Right cardiac atrium (tissue), 5 donors: ENCODE measurements at places on chromosomes 5 and 9.

DNA sequence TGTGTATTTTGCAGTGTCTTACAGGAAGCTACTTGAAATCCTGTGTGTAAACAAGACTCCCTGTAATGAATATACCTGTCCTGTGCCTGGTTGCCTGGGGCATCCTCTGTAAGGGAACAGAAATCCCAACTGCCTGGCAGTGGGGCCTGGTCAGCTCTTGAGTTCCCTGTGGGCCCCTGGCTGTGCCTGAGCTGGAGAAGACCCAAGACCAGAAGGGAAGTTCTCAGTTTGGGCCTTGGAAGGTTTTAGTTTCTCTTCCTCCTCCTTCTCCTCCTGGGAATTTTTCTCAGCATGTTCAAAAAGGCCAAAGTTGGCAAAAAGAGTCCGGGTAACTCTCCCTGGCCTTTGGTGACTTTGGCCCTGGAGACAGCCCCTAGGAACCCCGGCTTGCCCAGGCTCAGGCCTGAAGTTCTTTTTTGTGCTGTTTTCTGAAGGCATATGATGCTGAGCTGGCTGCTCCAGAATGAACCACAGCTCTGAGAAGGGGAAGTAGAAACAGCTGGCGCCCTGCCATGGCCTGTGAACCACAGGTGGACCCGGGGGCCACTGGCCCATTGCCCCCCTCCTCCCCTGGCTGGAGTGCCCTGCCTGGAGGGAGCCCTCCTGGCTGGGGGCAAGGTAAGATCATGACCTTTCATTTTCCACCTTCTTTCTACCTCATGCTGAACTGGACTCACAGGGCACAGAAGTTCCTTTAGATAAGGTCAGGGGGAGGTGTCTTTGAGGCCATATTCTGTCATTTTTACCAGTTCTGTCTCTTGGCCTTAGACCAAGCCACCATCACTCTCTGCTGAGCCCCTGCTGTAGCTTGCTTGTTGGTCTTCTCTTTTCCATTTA, 5.8 kb downstream of the TMEM268 start:
- peak; percentile 86 for DNase-seq

GRCh38 chr5:36052538-36052937, 14.1 kb downstream of the UGT3A2 start:
- DNase-seq: no peak

GRCh38 chr5:34891981-34892380, 23.3 kb downstream of the RAD1 start:
- DNase-seq: no peak

DNA sequence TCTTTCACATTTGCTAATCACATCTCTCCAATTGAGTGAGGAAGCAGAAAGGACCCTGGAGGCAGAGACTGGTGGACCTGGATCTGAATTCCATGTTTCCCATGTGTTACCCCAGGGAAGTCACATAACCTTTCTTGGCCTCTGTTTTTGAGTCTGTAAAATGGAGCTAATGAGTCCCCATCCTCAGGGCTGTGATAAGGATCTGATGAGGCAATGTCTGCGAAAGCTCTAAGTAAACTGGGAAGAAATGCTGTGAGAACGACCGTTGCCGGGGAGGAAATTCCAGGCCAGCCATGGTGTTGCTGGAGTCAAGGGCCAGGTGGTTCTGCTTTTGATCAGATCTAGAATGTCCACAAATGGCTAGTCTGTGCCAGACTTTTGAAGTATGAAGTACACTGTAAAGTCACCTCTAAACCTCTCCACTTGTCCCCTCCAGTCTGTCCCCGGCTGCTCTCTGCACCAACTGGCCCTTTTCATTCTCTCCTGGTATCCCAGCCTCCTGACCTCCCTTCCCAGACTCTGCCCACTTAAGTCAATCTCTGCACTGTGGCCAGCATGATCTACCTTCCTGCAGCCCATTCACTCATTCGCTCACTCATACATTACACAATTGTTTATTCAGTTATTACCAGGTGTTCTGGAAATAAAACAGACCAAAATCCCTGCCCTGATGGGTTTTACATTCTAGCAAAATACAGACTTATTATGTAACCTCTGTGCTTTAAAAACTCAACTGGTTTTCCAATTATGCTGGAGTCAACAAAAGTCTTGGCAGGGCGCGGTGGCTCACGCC, 32.5 kb upstream of the N4BP3 start:
- DNase-seq: no peak

GRCh38 chr5:68771732-68772131, 322.1 kb upstream of the SLC30A5 start:
- no peak for DNase-seq

DNA sequence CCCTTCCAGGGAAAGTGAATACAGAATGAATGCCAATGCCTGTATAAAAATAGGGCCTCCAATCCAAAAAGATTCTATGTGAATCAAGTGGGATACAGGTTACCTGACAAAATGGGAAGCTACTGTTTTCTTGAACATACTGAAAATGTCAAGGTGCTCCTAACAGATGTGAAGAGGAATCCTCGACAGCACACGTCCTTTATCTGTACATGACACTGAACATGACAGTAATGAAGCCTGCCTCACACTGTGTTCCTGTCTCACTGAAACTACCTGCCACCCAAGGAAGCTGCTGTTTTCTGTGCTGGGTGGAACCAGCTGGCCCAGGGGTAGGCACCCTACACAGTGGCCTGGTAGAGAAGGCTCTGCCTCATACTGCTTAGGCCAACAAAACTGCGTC, 165.3 kb upstream of the RAPGEF1 start:
- no peak for DNase-seq

- DNase-seq: peak; percentile 87
Measured at GRCh38 chr9:114291064-114291474, 31.8 kb upstream of the ORM1 start.

DNA sequence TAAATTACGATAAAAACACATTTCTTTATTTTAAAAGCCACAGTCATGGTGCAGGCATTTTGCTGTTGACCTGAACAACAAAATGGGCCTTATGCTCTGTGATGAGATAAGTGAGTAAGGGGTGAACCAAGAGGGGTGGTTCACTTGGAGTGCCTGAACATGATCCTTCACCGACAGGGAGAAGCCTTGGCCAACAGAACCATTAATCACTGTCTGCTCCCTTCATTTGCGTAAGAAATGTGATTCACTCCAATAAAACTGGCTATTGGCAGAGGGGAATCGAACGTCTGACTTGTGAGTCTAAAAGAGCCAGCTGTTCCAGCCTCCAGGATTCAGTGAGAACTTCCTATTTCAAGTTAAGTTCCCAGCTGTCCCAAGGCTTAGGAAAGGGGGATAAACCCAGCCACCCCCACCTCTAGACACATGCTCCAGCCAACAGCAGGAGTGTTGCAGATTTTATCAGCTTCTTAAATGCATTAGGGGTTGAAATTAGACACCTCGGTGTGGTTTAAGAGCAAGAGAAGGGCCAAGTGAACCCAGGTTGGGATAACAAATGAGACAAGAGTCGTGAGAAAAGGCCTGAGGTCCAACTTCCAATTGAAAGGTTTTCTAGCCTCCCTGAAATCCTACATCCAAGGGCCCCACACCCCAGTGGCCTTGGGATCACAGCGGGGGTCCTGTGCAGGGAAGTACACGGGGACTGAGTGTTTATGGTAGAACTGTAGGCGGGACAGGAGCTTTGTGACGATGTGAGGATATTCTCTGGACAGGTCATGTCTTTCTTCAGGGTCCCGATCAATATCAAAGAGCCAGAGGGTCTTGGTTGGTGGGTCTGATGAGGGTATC, 131.4 kb upstream of the LHFPL2 start:
- no peak for DNase-seq

- DNase-seq: no peak
Measured at GRCh38 chr5:14614490-14614889, 32.9 kb downstream of the OTULINL start.

GRCh38 chr5:133454442-133454841, 157.9 kb downstream of the FSTL4 start:
- no peak for DNase-seq

- DNase-seq: no peak
Measured at GRCh38 chr9:126435626-126436025, 109.0 kb downstream of the MVB12B start.
